H9 (cell line): ENCODE measurements at places on chromosomes 16 and 17.

GRCh38 chr17:37770631-37771518, 26.0 kb upstream of the HNF1B start:
- peak; percentile 81 for DNase-seq

DNA sequence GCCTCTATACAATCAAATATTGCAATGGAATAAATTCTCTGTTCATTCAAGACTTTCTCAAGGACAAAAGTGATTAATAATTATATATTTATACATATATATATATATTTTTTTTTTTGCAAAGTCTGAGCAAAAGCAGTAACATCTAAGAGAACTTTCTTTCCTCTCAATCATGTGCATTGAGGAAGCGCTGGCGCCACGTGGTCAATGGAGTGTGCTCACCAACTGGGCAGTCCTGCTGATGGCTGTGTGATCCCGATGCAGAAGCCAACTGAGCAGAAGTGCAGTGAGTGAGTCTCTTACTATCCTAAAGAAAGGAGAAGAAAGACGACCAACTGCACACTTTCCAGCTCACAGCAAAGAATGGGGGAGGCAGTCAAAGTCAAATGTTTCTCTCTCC, 37.2 kb upstream of the ULK2 start:
- DNase-seq, result no peak

DNA sequence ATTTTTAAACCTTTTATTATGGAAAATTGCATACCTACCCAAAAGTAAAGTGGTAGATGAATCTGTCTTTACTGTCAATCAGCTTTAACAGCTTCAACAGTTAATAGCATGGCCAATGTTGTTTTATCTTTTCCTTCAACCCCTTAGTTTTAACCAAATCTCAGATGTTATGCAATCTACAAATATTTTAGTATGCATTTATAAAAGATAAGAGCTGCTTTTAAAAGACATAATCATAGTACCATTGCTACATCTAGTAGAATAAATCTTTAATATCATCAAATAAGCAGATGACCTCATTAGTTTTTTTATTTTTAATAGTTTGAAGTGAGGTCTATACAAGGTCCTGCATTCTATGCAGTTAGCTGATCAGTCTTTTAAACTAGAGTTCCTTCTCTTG, 37.9 kb downstream of the MAP2K4 start:
- no peak for DNase-seq

DNA sequence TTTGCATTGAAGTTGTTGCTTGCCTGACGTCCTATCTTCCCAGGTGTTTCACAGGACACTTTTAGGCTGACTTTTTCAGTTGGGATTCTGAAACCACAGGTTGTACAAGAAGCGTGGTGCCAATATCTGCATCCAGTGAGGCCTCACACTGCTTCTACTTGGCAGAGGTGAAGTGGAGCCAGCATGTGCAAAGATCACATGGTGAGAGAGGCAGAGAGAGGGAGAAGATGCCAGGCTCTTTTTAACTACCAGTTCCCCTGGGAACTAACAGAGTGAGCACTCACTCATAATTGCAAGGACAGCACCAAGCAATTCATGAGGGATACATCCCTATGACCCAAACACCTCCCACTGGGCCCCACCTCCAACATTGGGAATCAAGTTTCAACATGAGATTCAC, 5.8 kb upstream of the ABCA6 start:
- no peak for DNase-seq

GRCh38 chr16:11801481-11802021, 4.5 kb upstream of the ZC3H7A start:
- DNase-seq, result no peak

DNA sequence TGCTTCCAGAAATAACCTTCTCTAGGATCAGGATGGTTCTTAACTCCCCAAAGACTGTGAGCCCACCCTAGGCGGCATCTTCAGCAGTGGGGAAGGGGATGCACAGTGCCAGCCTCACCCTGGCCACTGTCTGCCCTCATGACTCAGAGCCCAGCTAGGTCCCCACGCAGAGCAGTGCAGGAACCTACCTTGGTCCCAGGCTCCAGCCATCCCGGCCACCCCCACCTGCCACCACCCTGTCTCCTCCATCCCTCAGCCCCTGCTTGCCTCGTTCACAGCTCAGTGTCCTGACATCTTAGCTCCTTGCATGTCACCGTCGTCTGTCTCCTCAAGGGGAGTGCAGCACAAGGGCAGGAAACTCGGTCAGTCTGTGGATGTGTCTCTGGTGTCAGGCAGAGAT, 16.1 kb upstream of the KRTAP17-1 start:
- no peak for DNase-seq

DNA sequence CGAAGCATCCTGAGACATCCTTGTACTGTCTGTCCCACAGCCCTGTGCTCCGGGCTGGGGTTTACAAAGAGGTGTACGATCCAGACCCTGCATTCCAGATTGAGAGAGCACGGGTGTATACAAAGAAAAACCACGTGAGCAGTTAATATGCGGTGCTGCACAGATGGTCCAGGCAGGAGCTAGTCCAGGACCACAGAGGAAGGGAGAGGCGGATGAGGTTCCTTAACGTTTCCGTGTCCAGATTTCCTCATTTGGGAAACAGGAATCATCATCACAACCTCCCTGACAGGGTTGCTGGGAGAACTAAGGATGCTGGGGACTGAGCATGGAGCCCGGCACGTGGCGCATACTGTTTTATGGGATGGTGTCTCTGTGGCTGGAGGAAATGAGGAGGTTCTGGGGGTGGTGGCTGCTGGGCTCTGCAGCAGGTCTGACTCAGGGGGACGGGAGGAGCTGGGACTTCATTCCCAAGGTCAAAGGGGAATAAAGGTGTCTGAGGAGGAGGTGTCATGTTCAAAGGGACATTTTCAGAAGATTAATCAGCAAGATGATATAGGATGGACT, 26.2 kb downstream of the WIPI1 start:
- DNase-seq, result no peak

- DNase-seq, result peak; percentile 99
Measured at GRCh38 chr17:64506201-64506575, at the start of gene DDX5. TSS of gene DDX5 (minus strand) at chr17:64506289. CDS start at chr17:64506119, 170 bp downstream.

DNA sequence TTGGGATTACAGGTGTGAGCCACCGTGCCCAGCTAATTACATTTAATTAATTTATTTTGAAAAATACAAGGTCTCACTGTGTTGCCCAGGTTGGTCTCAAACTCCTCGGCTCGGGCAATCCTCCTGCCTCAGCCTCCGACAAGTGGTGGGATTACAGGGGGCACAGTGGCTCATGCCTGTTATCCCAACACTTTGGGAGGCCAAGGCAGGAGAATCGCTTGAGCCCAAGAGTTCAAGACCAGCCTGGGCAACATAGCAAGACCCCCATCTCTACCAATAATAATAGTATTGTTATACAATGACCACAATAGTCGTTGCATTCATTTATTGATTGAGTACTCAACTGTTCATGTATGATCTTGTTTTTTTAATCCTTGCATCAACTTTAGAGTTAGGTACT, 22.0 kb downstream of the CDH1 start:
- no peak for DNase-seq

DNA sequence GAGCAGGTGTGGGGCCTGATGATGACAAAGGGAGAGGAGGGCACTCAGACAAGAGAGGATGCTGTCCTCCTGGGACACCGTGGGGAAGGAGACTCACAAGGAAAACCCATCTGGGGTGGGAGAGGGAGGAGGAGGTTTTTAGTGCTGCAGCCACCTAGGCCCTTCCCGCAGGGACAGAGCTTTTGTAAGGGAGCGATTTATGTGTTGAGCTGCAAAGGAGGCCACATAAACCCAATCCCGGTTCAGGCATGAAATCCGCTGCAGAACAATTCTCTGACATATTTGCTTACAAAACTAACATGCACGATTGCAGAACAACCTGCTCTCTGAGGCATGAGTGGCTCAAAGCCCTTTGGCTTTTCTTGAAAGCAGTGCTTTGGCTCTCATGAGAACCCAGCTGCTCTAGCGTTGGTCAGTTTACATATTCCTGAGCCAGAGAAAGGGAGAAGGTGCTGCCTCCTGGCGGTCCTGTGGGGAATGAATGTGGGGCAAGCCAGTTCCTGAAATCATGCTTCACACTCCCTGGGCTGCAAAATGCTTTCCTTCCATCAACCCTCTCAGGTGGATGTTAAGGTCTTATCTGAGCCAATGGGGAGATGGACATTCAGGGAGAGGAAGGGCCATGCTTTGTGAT, 122.4 kb upstream of the NLRP1 start:
- peak; percentile 89 for DNase-seq

- peak; percentile 79 for DNase-seq
Measured at GRCh38 chr16:56643080-56643778, 4.8 kb downstream of the MT1A start.
